ENCODE measurements at places on chromosomes 12 and 14.

- DNase-seq = peak; percentile 40
These were observed 97.5 kb downstream of the CRACR2A start for GRCh38 chr12:3655328-3655900.

DNA sequence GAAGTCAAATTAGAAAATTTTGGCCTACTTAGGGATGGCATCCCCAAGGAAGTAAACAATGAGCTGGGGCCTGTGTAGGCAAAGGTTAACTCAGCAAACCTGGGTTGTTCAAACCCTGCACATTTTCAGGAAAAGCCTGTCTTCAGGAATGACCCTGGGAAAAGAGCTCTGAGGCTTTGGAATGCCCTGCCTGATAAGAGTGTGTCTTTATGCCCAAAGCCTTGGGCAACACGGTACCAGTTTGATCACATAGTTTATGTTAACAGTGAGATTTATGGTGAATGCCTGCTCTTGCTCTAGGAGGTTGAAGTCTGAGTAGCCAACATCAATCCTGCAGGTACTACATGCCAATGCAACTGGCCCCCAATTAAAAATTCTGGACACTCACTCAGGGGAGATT lies 28.2 kb upstream of the STAB2 start:
- no peak for DNase-seq

GRCh38 chr12:109255377-109255776 lies 53.7 kb downstream of the FOXN4 start:
- peak; percentile 65 for DNase-seq

DNA sequence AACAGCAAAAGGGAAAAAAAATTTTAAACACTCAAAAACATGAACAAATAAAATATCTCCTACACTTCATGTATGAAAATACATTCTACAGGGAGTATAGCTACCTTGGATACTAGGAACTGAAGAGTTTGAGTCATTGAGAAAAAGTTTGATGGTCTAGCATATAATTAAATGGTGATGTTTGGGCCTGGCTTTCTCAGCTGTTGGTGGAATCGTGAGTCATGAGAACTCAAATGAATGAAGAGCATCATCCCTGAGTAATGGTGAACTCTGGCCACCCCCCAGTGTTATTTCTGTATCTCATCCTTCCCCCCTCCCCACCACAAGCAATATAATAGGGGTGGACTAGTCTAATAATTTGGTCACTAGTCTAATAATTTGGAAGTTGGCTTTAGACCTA lies 6.7 kb upstream of the SLC6A15 start:
- peak; percentile 54 for DNase-seq

- DNase-seq = no peak
These were observed 509.1 kb downstream of the VRK1 start for GRCh38 chr14:97306133-97306759.

DNA sequence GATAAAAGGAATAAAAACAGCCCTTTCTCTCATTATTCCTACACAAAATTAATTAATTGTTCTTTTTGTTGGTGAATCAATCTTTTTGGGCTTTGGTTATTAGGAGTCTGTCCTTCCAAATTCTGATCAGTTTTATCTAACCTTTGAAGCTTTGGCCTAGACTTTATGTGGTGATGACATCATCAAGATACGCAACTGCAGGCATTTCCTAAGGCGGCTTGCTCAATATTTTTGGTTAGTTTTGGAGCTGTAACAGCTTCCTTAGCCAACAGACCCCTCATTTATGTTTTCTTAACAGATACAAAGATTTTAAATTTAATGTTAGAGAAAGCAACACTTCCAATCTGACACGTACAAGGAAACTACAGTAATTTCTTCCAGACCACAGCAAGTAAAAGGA lies 87.8 kb upstream of the PDE3A start:
- DNase-seq = peak; percentile 50

- DNase-seq = no peak
These were observed 3.7 kb downstream of the AQP2 start for GRCh38 chr12:49953961-49954846.

GRCh38 chr12:11186837-11187236 lies at the start of gene TAS2R42:
TSS of gene TAS2R42 (minus strand) at chr12:11186937. CDS start at chr12:11186937, 0 bp downstream.
- no peak for DNase-seq

- no peak for DNase-seq
These were observed 122.8 kb downstream of the NTF3 start for GRCh38 chr12:5554711-5555110.

- DNase-seq = no peak
These were observed 5.8 kb downstream of the NR4A1 start for GRCh38 chr12:52056801-52057637.

- peak; percentile 74 for DNase-seq
These were observed 56.0 kb downstream of the LLPH start for GRCh38 chr12:66074561-66074960.
